ENCODE measurements at places on chromosomes 16 and 17.
A peak's percentile ranks its signal among the peaks of the same experiment; 100 is the strongest.

GRCh38 chr16:30030011-30030685, 923 bp downstream of the TLCD3B start:
- DNase-seq, result no peak

DNA sequence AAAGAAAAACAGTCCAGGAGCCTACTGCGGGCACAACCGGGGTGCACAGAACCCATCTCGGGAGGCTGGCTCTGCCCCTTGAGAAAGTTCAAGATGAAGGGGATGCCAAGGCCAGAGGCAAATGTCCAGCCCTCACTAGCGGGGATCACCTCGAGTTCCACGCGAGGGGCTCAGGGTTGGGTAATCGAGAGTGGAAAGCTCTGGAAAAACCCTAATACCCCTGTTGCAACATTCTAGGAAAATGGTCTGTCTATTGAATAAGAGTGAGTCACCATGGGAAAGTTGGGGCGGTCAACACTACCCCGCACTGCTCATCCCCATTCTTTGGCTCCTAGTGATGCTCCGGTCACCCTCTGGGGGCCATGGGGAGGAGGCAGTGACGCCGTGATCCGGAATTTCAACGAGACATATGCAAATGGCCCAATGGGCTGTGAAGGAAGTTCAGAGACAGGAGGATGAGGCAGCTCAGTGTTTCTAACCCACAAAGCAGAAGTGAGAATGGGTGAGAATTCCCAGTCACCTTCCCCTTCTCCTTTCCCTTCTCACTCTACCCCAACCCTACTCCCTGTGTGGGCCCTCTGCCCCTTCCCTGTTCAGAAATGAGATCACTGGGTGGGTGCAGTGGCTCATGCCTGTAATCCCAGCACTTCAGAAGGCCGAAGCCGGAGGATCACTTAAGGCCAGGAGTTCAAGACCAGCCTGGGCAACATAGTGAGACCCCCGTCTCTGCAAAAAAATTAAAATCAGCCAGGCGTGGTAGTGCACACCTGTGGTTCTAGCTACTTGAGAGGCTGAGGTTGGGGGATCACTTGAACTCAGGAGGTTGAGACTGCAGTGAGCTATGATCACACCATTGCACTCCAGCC, 22.4 kb downstream of the SOCS3 start:
- no peak for DNase-seq

GRCh38 chr16:25771216-25771615, 79.5 kb downstream of the HS3ST4 start:
- DNase-seq, result no peak

DNA sequence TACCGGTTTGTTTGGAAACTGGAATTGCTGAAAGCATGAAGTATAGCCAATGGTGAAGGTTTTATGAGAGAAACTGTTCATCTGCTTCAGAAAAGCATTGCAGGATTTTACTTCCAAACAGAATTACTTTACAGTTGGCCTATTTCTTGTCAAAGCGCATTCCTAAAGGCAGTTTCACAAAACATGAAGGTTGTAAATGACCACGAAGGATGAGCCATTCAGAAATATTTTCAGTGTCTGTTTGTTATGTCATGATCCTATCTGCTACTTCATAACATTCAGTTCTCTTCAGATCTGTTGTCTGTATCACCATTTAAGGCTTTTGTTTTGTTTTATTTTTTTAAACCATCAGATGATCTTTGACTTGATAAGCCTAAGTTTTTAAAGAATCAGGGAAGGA, 45.7 kb downstream of the AATF start:
- no peak for DNase-seq

- peak; percentile 66 for DNase-seq
Observed at GRCh38 chr17:78040440-78041385, 82.2 kb downstream of the TNRC6C start.

DNA sequence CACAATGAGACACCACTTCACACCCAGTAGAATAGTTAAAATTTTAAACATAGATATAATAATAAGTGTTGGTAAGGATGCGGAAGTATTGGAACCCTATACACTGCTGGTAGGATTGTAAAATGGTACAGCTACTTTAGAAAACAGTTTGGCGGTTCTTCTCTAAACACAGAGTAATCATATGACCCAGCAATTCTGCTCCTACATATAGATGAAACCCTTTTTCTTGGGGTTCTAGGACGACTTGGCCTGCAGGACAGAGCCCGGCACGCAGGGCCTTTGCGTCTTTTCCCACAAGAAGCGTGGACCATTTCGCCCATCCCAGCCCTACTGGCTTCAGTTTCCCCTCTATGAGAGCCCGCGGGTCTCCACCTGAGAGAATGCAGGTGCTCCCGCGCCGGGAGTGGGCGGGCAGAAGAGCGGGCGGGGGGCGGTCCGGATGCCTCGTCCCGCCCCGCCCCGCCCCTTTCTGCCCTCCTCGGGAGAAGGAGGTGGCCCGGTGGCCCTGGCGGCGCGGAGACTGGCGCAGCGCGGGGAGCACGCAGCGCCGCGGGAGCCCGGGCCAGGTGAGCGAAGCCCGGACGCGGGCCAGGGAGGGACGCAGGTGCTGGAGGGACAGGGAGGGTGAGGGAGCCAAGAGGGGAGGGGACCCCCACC, at the start of gene SDR42E2:
Gene SDR42E2 (plus strand): TSS at position 508 of the 657 bp plus-strand sequence. CDS start 3,077 bp downstream, outside the sequence.
- no peak for DNase-seq

DNA sequence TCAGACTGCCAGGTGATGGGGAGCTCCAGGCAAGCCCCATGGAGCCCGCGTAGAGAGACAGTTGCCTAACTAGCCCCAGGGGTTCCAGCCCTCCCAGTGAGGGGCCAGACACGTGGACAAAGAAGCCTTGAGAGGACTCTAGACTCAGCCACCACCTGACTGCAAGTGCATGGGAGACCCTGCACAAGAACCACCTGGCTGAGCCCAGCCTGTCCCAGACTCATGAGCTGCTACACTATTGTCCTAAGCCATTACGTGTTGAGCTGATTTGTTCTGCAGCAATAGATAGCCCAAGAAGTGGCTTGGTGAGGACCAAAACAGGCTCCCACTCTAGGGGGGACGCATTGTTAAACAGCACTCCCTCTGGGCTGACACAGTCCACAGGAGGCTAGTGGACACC, 37.6 kb upstream of the KLHDC4 start:
- DNase-seq, result no peak

- DNase-seq, result no peak
Observed at GRCh38 chr17:49525831-49526741, 31.0 kb downstream of the NGFR start.

DNA sequence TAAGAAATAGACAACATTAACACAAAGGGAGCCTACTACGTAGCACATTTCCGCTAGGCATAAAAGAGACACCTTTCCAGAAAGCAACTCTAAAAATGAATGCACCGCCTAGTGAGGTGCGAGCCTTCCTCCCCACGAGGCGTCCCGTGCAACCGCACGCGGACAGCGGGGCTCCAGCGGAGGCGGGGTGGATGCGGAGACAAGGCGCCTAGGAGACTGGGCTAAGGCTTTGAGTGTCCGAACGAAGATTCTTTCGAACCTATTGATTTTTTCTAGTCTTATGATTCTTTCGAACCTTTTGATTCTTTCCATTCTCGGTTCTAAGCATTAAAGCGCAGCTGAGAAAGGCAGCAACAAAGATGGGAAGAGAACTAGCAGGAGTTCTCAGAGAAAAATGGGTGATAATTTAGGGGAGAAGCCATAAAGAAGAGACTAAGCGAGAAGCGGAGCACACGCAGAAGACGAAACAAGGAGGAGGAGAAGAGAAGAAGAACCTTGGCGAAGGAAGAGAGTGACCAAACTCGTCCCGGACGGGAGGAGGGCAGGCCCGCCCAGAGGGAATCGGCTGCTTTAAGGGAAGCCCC, 394 bp upstream of the CPD start:
- DNase-seq, result no peak

- peak; percentile 18 for DNase-seq
Observed at GRCh38 chr16:75087375-75087979, 29.1 kb downstream of the LDHD start.

GRCh38 chr17:72388765-72389473, 268.1 kb downstream of the SOX9 start:
- no peak for DNase-seq

DNA sequence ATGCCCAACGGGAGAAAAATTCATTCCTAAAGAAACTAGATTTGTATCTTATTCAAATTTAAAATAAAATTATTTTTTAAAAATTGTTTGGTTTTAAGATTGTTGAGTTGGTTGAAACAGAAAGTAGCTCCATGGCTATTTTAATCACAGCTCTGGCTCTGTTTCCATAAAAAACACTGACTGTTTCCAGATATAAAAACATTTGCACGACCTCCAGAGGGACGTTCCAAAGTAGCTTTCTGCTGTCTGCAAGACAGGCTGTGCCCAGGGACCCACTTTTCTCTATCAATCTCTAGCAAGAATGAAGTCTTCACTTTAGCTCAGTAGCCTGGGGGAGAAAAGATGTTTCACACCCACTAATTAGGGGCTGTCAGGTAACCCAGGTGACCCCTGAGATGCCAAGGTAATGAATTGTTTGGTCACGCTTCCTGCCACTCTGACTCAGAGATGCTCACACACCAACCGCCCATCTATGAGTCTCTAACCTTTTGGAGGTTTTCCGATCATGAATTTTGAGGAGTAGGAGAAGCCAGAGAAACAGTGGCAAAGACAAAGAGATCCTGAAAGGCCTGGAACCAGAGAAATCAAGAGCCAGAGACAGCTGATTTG, 220.1 kb upstream of the SOX9 start:
- no peak for DNase-seq

DNA sequence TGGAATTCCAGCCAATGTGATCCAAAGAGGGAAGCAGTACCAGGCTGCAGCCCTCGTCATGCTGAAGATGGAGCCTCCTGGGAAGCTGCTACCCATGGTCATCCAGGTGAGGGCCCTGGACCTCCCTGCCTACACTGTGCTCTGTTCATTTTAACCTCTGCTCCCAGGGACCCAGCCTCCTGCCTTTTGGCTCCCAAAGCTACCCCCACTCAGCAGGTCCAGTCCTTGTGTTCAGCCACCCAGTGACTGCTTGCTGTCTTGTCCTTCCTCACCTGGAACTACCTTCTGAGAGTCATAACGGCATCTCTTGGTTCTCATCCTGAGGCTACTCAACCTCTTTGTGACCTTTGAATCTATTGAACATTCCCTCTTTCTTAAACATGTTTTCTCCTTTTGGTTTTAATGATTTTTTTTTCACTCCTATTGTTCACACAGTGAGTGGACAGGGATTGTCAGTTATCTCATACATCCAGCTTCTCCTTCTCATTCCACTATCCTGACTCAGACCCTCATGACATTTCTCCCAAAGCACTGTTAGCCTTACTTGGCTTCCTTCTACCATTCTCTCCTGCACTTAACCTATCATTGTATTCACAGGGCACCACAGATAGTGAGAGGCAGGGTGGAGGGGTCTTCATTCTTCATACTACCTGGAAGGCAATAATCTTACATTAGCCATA, 53.3 kb downstream of the GOSR1 start:
- DNase-seq, result no peak

DNA sequence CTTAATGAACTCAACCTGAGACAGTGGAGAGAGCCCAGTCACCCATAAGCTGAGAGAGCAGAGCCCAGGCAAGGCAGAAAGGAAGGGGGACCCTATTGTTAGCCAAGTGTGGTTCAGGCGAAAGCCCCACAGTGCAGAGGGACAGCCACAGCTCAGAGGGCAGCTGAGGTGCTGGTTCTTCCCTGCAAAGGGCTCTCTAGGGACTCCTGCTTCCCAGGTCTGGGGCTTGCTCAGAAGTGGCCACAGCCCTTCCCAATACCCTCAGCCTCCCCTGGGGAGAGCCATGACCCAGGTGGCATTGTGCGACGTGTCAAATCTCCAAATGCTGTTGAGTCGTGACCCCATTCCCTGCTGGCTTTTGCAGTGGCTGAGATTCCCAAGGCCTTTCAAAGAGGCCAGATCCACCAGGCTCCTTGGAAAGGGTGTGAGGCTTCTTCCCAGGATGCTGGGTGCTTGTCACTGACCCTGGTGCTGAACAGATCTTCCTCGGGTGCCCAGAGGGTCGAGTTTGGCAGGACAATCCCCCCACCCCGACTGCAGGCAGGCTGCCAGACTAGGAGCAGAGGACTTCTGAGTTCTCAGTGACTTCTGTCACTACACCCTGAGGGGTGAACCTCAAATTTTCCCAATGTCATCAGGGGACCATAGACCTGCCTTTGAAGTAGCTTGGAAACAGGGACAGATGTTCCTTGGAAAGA, 2.5 kb upstream of the CCL17 start:
- no peak for DNase-seq

DNA sequence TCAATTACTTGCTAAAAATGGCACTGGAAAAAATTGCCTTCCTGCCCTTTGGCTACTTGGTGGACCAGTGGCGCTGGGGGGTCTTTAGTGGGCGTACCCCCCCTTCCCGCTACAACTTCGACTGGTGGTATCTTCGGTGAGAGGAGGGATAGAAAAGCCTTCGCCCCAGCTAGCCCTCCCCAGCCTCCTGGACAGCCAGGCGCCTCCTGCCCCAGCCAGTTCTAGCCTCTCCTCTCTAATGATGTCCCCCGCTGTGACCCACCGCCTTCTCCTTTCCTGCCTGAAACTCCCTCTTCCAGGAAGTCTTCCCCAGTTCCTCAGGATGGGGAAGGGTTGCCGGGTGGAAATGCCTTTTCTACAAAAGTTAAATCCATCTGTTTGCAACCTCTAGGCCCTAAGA, 6.2 kb downstream of the ACE start:
- no peak for DNase-seq

GRCh38 chr17:3796110-3796821, 4.7 kb downstream of the ITGAE start:
- DNase-seq, result no peak

DNA sequence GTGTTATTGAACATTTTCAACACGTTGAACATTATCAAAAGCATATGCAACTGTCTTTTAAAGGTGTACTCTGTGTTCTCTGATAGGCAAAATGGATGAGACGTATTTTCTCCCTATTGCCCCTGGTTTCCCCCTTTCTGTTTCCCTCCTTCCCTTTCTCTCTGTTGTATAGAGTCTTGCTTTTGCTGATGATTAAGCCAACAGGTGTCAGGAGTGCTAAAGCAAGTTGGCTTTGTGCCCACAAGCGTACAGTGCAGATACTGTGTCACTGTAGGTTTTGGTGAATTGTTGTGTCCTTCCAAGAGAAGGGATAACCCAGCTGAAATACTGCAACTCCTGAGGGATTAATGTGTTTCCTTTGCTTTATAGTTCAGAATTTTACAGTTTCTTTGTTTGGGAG, 74.4 kb downstream of the COX10 start:
- DNase-seq, result no peak

DNA sequence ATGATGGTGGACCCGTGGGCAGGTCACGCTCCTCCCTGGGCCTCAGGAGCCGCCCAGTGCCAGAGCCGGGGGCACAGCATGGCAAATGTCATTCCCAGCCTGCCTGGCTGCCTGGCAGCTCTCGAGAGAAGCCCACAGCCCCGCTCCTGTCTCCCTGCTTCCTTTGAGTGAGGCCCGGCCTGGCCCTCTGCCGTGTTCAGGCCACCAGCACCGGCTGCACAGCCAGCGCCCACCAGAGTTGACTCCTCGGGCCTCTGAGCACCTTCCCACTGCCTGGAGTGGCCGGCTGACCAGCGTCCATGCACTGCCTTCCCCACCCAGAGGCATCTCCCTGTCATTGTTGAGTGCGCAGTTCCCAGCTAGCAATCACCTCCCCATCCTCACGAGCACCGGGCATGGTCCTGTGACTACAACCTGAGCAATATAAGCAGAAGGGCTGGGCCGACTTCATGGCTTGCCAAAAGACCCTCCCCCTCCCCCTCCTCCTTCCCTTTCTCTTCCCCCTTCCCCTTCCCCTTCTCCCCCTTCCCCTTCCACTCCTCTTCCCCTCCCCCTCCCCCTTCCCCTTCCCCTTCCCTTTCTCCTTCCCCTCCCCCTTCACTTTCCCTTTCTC, 11.9 kb upstream of the SLC38A10 start:
- no peak for DNase-seq
